NCI-H2081 (cell line): ENCODE measurements at places on chromosomes 1 and 21.

DNA sequence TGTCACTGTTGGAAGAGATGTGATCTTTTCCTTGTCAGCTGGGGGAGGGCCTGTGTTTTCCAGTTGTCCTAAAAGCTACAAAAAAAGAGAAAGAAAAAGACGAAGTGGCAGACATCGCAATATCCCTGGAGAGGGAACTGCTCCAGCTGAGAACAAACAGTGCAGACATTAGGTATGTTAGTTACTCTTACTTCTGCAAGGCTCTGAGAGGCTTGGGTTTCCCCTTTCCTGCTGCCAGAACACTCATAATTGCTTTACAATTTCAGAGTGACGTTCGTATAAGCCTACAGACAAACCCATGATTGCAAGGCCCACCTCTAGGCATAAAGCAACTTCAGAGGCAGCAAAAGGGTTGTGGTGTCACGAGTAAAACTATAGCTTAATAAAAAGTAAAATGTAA lies 31.1 kb downstream of the CD160 start:
- no peak for DNase-seq

- DNase-seq, result peak; percentile 85
Observed at GRCh38 chr1:40951943-40952743, 27.4 kb upstream of the CTPS1 start.

DNA sequence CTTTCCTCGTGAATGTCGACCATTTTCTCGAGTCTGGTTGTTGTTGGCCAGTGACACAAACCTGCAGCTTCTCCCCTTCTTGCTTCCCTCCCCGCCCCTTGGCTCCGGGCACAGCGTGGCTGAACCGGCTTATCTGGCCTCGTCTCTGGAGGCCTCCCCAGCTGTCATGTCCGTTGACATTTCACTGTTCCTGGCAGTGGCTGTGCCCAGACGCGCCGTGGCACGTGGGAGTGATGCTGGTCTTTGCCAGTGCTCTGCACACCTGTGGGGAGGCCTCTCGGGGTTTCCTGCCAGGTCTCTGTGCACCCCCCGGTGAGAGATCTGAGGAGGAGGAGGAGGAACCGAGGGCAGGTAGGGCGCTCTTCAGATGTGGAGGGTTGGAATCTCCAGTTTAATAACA lies 23.7 kb downstream of the SKI start:
- DNase-seq, result no peak

DNA sequence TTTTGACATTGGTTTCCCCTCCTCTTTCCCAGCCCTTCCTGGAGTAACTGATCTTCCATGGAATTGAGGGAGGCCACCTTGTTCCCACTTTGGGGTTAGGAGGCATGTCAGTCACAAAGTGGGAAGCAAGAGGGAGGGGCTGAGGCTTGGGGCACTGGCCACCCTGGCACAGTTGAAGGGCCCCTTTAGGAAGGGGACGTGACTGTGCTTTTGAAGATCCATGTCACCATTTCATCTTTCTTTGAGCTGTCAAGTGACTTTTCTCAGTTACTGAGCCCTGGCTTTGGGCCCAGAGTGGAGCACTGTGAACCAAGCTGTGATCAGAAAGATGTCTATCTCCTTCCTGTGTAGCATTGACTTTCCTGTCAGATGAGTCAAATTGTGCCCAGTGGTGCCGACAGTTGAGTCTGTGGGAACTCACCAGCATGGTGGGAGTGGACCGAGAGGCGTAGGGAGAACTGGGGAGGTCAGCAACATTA lies 38.5 kb upstream of the TDRD10 start:
- DNase-seq, result no peak

- DNase-seq, result no peak
Observed at GRCh38 chr1:244349581-244350001, 102.1 kb downstream of the ADSS2 start.

DNA sequence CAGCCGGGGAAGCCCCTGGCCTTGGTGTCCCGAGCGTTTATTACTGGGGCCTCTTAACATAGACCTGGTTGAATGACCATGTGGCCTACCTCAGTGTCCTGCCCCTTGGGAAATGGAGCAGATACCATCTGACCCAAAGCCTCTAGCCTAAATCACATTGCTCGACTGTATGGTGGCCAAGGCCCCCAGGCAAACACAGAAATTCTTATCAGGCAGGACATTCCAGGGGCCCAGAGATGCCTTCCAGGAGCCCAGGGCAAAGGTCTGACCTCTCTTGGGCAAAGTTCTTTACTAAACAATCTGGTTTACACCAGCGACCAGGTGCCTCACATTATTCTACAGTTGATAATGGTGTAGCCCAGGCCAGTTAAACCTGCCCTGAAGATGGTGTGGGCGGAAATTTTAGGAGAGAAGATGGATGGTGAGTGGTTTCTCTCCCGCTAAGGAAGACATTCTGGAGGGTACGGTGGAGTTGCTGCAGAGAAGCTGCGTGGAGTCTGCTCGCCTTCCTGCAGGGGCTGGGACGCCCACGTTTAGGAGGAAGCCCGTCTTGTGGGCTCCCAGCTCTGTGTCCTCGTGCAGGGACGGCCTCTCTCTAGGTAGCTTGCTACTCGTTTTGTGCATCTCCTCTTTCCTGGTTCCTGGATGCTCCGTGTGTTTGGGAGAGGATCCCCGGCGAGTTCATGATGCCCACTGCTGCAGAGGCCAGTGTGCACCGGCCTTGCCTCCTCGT lies 21.2 kb downstream of the AJAP1 start:
- DNase-seq, result no peak

GRCh38 chr1:25677193-25677773 lies 60.7 kb downstream of the MAN1C1 start:
- no peak for DNase-seq

GRCh38 chr21:43300496-43301408 lies 126.2 kb downstream of the SIK1 start:
- DNase-seq, result no peak

GRCh38 chr1:224631462-224632115 lies 15.5 kb downstream of the CNIH3 start:
- no peak for DNase-seq

DNA sequence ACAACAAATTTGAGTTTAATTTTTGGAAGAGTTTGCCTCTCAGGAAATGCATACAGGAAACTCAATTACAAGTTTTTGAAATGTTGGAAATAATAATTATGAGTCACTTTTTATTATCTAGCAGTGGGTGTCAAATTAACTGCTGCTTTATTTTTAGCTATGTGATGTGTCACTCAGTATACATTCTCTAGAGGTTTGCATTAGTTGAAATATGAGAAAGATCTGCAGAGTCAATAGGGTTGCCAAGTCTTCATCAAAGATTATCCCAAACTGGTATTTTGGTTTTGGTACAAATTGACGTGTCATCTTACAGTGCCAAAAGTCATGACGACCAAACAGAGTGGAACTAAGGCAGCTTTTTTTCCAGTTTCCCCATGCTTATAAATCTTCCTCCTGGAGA lies 54.3 kb upstream of the DIPK1A start:
- DNase-seq, result no peak

DNA sequence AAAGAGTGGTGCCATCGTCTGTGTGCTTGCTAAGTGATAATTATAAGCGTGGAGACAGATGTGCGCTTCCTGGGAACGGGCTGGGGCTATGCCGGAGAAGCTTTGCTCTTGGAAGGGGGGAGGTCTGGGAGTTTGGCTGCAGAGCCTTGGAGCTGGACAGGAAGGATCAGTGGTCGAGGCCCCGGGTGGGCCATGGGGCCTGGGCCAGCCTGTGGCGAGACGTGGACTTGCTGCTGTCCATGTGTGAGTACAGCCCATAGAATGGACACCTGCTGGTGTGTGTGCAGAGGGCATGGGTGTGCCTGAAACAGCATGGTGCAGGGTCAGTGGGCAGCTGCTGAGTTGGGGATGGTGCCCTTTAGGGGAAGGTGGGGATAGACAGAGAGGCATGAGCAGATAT lies 121.3 kb downstream of the PCBP3 start:
- DNase-seq, result no peak

GRCh38 chr1:29384496-29385015 lies 148.2 kb downstream of the PTPRU start:
- DNase-seq, result no peak

DNA sequence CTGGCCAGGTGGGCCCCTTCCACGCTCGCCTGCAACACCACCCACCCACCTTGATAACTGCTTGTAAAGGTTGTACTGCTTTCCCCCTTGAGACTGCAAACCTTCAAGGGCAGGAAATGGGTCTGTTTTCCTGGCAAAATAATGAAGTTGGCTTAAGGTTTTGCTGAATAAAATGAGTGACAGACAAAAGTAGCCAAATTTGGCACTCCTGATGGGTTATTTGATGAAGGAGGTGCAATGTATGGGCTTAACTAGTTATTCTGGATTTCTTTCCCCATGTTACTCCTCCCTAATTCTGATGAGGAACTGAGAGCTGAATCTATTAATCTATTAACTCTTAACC lies 14.6 kb upstream of the HLCS start:
- no peak for DNase-seq

- no peak for DNase-seq
Observed at GRCh38 chr21:41148798-41149197, 19.2 kb upstream of the BACE2 start.

- DNase-seq, result peak; percentile 87
Observed at GRCh38 chr1:95371666-95372282, 137.8 kb downstream of the RWDD3 start.

- DNase-seq, result no peak
Observed at GRCh38 chr21:35738347-35738961, 321.9 kb downstream of the SETD4 start.

- DNase-seq, result no peak
Observed at GRCh38 chr1:38134294-38134755, 87.7 kb upstream of the POU3F1 start.

DNA sequence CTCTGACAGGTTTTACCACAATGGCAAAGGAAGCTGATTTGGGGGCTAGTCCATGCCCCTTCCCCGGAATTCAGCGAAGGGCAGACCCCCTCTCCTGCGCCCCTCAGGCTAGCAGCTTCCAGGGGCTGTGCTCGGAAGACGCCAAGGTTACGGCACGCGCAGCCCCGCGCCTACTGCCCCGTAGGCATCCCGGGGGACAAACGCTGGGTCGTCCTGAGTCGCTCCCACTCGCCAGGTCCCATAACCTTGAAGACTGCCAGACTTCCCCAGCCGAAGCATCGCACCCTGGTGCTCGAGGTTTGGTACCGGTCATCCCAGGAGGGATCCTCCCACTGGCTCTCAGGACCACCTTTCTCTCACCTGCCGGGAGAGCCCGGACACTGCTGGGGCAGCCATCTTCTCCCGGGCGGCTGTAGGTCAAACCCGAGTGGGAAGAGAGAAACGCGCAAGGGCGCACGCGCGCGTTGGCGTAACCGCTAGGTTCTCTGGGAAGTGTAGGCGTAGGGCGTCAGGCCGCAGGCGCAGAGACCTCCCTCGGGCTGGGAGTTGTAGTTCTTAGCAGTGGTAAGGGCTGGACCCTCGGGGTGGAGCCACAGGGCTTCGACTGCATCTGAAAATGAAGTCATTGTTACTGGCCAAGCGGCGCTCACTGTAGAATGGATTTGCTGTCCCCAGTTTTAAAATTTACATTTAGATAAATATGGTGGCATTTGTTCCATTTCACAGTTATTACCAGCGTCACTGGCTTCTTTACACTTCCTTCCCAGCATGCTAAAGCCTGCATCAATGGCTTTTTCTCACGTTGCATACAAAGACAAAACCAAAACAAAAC lies at the start of gene ATP5PO:
Gene ATP5PO (minus strand): TSS at position 437 of the 832 bp plus-strand sequence. CDS start 41 bp downstream, at position 396.
- peak; percentile 96 for DNase-seq

GRCh38 chr1:212649020-212649419 lies 40.5 kb downstream of the ATF3 start:
- DNase-seq, result no peak

DNA sequence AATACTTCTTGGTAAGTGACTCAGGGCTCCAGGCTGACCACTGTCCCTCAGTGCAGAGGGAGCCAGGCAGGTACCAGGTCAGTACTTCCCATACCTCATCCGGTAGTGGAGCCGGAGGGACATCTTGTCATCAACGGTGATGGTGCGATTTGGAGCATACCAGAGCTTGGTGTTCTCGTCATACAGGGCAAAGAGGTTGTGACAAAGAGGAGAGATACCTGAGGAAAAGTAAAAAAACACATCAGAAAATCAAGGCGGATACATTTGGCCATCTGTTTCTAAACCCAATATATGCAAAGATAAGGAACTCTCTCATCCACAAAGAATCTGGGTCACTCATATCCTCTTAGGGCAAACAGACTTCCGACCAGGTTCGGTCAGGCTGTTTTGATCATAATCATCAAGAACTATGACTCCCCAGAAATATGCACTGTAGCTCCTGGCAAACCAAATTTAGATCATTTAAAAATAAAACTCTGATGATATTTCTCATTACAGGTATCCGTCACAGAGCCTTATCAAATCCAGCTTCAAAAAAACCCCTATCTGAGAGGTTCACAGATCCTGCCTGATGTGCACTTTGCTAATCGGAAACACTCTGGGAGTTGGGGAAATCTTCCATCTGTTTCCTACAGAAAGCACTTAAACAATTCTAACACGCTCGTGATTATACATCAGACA lies 87.3 kb downstream of the JAK1 start:
- DNase-seq, result no peak

- no peak for DNase-seq
Observed at GRCh38 chr1:164685266-164686035, 126.5 kb downstream of the PBX1 start.

- no peak for DNase-seq
Observed at GRCh38 chr1:1889090-1889750, 1.7 kb downstream of the GNB1 start.

DNA sequence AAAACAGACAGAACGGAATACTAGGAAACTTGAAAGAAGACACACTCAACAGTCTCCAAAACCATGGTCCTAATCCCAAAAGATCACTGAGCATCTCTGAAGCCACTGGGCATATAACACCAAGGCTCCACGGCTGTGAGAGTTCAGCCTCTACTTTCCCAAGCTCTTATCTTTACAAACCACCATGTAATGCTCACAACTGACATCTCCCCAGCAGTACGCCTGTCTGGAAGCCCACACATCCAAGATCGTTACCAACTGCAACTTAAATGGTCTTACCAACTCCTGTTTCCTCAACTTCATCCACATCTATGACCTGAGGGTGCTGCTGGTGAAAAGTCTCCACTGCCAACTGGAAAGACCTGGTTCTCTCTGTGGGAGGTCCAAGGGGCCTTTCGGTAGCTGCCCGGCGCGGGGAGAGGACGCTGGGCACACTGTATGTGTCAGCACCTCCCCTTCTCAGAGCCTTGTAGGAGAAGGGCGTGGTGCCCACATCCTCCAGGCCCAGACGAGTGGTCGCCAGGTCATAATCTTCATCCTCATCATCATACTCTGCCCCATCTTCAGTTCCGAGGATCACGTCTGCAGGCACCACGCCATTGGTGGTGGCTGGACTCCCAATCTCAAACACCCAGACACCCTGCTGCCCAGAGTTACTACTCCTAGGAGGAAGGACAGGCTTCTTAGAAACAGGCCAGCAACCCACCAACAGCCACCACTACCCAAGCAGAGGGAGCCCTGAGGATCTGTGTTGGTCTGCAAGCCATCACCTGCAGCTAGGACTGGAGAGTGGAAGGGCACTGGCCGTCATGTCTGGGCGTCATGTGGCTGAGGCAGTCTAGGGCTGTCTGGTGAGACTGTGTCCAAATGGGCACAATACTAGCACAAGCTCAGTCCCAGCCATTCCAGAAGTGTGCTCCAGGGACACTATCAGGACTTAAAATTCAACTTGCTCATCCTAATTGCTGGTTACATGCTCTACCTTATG lies 23.0 kb downstream of the NID1 start:
- no peak for DNase-seq
